Inflammatory macrophage (primary cell): ENCODE measurements at places on chromosomes 5 and 9.

GRCh38 chr5:463952-464351 lies 21.0 kb downstream of the EXOC3 start:
- DNase-seq: peak; percentile 67

DNA sequence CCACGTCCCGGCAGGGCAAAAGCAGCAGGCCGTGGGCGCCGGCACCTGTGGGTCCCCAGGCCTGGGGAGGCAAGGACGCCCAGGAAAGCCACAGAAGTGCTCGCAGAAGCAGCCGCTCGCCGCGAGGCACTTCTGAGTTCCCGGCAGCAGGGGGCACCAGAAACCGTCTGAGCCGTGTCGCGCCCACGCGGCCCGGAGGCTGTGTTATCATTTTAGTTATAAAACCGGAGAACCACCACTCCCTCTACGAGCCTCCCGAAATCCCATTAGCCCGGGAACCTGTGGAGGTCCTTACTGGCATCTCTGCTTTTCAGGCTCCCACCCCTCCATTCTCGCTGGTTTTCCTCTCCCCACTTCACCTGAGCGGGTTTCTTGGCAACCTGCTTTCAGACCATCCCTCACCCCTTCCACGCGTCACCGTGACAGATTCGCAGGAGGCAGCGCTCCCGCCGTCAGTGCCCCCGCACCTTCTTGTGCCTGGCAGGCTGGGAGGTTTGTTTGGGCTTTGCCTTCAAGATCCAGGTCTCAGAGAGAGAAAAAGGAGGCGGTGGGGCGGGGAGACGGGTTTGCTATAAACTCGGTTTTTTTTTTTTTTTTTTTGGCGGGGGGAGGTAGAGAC lies 2.3 kb downstream of the GDNF start:
- peak; percentile 80 for DNase-seq

DNA sequence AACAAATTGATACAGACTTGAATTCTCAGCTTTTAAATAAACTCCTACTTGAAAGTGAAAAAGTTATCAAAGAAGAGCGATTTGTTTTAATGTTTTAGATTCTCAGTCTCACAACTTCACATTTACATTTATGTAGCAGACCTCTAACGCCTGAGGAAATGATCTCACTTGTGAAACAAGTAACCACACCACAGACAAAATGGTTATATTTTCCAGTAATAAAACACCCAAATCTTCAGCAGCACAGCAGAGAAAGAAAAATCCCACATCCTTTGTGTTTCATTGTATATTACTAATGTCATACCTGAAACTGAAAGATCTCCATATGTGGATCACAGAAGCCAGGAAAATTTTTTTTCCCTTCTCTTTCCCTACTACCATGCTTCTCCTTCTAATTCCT lies 29.8 kb upstream of the GZMA start:
- DNase-seq: no peak

- DNase-seq: no peak
These were observed 82.2 kb upstream of the CXCL14 start for GRCh38 chr5:135660826-135661575.

DNA sequence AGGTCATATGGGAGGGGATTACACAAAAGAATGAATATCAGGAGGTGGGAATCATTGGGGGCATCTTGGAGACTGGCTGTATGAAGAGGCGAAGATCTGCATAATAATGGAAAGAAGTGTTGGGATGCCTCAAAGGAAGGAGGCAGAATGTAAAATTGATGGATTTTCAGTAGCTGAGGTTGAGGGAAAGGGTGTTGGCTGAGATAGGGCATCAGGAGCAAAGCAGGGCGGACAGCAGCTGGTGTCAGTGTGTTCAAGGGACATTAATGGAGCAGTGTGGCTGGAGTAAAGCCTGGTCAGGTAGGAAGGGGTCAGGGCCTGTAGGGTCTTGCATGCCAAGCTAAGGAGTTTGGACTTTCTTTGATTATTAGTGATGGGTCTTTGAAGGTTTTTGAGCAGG lies 65.2 kb upstream of the TNFAIP8 start:
- DNase-seq: no peak

GRCh38 chr9:94941211-94941875 lies 214.8 kb downstream of the AOPEP start:
- DNase-seq: peak; percentile 43

- DNase-seq: no peak
These were observed 59.6 kb downstream of the BARX1 start for GRCh38 chr9:93895535-93895934.

DNA sequence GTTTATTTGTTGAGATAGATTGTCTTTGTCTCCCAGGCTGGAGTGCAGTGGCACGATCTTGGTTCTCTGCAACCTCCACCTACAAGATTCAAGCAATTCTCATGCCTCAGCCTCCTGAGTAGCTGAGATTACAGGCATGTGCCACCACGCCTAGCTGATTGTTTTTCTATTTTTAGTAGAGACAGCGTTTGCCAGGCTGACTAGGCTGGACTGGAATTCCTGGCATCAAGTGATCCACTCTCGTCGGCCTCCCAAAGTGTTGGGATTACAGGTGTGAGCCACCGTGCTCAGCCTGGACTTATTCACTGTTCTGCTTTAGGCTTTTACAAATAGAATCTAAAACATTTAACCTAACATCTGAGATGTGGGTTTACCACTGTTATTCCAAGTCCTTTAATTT lies 91.3 kb downstream of the COMMD10 start:
- no peak for DNase-seq

DNA sequence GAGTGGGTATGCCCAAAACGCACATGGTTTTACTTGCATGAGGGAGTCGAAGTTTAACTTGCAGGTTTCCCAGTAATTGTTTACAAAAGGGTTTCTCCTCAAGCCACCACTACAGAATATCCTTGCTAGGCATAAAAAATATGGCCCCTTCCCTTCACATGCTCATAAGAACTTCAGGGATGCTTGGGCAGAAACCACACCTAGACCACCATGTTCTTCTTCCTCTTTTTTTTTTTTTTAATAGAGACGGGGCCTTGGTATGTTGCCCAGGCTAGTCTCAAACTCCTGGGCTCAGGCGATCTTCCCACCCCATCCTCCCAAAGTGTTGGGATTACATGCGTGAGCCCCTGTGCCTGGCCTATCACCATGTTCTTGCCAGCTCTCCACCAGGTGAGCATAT lies 18.6 kb upstream of the PLIN2 start:
- no peak for DNase-seq

DNA sequence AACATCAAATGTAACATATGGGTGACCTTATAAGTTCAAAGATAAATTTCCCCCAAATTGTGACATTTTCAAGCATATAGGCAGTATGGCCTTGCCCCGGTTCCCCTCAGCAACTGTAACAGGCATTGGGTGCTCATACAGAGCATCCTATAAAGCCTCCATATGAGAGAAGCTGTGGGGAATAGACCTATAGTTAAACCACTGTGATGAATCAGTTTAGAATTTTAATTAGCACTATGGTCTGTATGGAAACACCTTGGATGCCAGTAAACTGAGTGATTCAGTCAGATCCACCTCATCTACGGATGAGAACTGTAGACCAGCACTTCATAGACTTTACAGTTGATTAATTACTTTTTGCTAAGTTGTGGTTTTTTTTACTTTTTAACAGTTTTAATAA lies 79.4 kb downstream of the ERCC6L2 start:
- no peak for DNase-seq

DNA sequence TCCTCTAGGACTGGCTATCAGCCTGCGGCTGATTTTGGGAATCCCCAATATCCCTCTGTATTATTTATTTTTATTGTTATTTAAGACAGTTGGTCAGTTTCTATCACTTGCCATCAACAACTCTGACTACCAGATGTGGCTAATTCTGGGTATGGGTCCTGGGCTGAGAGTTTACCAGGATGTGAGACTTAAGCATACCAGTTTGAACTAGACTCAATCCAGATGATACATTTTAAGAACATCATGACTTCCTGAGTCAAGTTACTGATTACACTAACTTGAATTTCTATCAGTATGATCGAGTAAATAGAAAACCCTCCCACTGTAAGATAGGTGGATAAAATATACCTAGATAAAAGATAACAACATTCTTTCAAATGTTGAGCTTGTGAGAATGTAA lies 634.0 kb downstream of the MAT2B start:
- DNase-seq: no peak

GRCh38 chr5:156913719-156914370 lies 49.2 kb downstream of the TIMD4 start:
- peak; percentile 13 for DNase-seq

- DNase-seq: no peak
These were observed 75.5 kb upstream of the BOD1 start for GRCh38 chr5:173691931-173692330.

DNA sequence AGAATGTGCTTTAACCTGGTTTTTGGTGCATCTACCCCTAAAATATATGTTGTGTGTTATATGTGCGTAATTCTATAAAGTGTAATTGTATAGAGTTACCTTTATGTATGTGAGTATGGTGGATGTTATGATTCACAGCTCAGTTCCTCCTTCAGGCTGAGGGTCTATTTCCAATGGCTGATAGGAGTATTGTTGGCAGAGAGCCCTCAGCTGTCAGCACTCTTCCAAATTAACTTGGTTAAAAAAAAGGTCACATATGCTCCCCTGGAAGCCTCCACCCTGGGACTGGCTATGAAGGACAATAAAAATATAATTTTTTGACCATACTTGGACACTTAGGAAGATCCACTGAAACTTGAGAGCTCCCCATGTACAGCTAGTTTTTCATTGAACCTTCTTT lies 250.4 kb upstream of the CDH12 start:
- no peak for DNase-seq

- peak; percentile 77 for DNase-seq
These were observed 60.4 kb upstream of the CAST start for GRCh38 chr5:96601715-96602244.

- DNase-seq: no peak
These were observed 6.2 kb downstream of the ETF1 start for GRCh38 chr5:138536665-138537315.

DNA sequence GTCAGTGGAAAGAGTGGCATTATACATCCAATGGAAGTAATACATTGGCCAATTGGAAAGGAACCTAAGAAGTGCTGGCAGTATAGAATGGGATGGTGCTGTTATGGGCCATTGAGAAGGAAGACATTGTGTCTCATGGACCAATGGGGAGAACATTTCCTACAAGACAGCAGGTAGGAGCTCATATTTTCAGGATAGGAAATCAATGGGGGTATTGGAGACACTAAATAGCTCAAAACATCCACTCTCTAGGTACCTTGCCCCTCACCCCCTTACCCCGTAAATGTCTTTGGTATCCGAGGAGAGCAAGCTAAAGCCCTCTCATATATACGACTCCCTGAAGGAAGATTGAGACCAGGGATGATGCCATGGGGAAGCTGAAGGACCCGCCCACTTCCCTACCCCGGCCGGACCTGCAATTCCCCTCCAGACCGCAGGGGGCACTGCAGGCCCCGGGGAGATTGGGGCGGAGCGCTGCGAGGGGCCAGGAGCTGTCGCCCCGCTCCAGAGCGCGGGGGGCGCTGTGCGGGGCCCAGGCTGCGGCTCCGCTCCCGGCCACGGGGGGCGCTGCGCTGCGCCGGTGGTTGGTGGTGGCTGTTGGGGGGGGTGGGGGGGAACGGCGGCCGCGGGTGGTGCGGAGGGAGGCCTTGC lies at the start of gene KDM3B:
KDM3B (plus strand) TSS at position 615 of the 651 bp plus-strand sequence. CDS start 111 bp downstream, outside the sequence.
- peak; percentile 98 for DNase-seq

DNA sequence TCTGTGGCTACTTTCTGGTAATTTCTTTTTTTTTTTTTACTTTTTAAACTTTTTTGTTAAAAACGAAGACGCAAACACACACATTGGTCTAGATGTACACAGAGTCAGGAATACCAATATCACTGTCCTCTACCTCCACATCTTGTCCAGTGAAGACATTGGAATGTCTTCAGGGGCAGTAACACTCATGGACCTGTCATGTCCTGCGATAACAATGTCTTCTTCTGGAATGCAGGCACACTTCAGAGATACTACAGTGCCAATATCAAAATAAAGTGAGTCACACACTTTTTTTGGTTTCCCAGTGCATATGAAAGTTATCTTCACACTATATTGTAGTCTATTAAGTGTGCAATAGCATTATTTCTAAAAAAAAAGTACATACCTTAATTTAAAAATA lies 175.9 kb downstream of the ARRDC3 start:
- DNase-seq: no peak

DNA sequence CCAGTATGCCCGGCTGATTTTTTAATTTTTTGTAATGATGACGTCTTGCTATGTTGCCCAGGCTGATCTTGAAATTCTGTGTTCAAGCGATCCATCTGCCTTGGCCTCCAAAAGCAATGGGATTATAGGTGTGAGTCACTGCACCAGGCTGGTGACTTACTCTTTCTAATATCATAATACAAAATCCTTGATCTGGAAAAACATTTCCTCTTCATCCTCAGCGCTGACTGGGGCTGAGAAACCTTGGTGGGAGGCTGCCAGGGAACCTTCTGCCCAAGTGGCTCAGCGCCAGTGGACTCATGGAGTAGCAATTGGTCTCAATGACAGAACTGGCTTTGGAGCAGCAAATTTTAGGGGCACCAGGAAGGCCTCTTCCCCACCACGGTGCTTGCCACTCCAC lies 17.5 kb upstream of the SEMA4D start:
- DNase-seq: no peak

- DNase-seq: no peak
These were observed 392.1 kb downstream of the DNAH5 start for GRCh38 chr5:13552361-13552760.

- no peak for DNase-seq
These were observed 147.4 kb downstream of the SH3GL2 start for GRCh38 chr9:17726298-17726697.

GRCh38 chr9:71254592-71255277 lies 133.3 kb upstream of the TRPM3 start:
- DNase-seq: no peak

GRCh38 chr9:123568691-123569688 lies 213.0 kb downstream of the CRB2 start:
- no peak for DNase-seq

- DNase-seq: no peak
These were observed 25.2 kb downstream of the MAP3K1 start for GRCh38 chr5:56840597-56840996.

- no peak for DNase-seq
These were observed 477.5 kb downstream of the PDE4D start for GRCh38 chr5:59416026-59416425.

DNA sequence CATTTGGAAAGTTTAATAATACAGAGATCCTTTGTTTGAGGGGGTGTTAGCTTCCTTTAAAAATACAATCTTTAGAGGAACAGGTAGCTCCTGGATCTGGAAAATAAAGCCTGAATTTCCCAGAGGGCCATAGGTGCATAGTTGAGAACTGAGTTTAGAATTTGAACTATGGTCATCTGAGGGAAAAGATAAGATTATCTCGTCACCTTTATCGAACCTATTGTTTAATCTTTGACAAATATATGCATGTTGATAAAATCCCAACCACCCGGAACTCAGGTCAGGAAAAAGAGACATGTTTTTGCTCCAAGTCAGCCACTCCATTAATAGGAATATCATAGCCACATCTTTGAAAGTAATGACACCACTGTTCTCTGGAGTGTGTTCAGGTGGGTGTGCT lies 91.7 kb upstream of the FAM169A start:
- DNase-seq: no peak

DNA sequence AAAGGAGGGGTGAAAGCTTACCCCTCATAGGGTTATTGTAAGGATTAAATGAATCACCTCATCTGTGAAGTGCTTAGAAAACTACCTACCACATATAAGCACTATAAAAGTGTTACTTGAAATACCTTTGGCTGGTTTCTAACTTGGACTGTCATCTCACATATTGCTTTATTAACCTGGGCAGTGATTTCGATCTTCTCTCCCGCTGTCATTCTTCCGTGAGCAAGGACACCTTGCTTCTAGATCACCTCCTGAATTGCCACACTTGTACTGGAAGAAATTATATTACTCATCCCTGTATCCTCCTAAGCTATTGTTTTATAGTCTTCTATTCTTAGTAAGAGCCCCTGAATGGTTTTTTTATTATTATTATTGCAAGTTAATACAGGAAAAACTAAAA lies 34.0 kb upstream of the GRAMD2B start:
- no peak for DNase-seq
